ENCODE measurements at places on chromosomes 11 and 22.

DNA sequence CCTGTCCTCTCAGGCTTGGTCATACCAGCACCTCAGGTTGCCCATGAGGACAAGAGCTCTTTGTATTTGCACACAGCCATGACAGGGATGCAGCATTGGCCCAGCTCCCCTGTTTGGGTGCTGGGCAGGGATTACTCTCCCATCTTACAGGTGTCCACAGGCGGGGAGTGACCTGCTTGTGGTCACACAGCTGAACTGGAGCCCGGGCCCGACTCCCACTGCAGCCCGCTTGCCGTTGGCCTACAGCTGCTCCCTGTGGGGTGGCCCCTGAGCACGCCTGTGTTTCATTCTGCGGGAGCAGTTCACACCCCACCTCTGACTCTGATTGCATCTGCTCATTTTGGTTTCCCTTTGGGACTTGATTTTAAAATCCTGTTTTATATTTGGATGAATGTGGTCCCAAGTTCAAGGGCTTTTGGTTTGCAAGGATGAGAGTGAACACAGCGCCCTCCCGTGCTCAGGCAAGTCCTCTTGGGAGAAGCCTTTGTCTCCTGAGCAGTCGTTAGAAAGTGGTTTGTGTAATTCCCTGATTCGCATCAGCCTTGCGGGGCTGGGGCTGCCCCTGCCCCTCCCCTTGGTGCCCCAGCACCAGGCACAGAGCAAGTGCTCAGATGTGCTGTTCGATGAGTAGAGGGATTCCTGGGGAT, 9.3 kb downstream of the PICK1 start:
- no peak for DNase-seq

GRCh38 chr11:130467116-130467900, 18.9 kb downstream of the ADAMTS15 start:
- DNase-seq: no peak

DNA sequence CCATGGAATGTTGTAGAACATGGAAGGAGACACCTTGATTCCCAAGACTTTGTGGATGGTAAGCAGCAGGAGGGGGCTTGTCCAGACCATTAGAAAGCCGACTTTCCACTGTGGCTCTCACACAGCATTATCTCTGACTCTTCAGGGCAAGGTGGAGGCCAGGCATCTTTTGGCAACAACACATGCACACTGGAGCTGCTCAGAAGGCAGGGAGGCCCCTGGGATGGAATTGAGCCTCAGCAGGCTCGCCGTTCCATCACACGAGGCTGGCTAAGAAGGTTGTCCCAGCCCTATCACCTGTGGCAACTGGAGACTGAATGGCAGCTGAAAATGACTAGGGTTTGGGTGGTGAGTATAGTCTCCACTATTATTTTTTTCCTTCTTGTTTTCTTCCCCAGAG, 76.3 kb upstream of the TMEM45B start:
- no peak for DNase-seq

DNA sequence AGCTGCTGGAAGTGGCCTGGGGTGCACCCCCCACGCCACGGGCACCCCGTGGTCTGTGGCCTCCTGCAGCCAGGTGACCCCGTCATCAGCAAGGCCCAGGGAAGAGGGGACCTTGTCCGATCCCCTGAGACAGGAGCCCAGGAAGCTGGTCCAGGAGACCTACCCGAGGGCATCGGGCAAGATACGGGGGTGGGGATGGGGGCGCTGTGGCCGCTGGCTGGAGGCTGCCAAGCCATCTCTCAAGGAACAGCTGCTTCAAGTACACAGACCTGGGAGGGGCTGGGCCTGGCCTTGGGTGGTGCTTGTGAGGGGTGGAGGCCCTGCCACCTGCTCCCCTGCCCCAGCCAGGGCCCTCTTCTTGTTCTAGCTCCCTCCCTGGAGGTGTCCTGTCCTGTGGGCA, 1272.1 kb downstream of the BRD1 start:
- DNase-seq: no peak

DNA sequence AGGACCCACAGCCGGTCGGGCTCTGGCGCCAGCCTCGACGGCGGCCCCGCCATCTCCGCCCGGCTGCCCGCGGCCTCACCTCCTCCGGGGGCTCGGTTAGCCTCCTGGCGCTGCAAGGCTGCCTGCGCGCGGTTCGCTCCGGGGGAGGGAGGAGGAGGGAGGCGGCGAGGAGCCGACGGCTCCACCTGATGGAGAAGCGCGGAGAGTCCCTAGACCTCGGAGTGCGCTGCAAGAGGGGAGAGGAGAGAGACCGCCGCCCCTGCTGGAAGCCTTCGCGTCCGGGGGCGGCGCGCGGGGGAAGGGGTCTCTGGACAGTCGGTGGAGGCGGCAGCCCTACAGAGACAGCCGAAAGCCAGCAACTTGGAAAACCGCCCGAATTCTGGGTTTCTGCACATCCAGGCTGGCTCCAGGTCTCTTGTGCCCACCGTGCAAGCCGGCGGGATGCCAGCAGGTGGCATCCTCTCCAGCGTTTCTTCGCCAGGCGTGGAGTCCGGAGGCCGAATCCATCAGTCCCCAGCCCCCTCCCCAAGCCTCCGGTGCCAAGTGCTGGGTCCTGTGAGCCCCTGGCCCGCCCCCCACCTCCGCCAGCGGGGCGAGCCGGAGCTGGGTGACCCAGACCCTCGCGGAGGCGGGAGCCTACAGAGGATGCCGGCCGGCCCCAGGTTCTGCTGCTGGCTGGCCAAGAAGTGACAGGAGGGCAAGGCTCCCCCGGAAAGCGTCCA, 2.9 kb upstream of the KIRREL3 start:
- DNase-seq: no peak

DNA sequence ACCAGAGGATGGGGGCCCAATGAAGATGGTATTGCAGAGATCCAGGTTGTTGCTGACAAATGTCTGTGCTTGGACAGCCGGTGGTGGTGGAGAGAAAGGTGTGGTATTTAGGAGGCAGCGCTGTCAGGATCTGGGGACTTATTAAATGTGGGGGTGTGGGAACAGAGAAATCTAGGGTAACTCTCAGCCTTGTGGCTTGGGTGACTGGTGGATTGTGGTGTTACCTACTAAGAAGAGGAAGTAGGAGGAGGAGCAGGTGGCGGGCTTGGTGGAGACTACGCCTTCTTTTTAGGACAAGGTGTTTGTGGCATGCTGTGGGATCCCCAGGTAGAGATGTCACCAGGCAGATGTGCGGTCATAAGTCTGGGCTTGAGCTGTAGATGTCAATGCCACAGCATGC, 144.0 kb downstream of the GRIK4 start:
- DNase-seq: no peak

DNA sequence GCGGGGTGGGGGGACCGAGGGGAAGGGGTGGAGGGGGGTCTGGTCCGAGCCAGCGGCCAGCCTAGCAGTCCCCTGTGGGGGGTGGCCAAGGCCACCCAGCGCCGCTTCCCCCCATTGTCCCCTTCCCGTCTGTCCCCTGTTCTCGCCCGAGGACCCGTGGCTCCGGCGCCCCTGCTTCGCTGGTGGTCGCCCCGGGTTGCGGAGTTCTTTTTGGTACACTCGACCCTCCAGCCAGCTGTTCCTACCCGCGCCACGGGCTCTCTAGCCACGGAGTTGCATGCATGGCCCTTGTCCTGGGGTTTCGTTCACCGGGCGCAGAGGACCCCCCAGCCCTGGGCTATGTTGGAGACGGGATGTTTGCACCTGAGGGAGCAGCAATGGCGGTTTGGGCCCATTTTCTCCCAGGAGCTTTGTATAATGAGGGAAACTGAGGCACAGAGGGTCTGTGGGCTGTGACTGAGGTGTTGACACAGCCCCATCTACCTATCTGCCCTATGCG, 489 bp downstream of the RNF214 start:
- peak; percentile 70 for DNase-seq

DNA sequence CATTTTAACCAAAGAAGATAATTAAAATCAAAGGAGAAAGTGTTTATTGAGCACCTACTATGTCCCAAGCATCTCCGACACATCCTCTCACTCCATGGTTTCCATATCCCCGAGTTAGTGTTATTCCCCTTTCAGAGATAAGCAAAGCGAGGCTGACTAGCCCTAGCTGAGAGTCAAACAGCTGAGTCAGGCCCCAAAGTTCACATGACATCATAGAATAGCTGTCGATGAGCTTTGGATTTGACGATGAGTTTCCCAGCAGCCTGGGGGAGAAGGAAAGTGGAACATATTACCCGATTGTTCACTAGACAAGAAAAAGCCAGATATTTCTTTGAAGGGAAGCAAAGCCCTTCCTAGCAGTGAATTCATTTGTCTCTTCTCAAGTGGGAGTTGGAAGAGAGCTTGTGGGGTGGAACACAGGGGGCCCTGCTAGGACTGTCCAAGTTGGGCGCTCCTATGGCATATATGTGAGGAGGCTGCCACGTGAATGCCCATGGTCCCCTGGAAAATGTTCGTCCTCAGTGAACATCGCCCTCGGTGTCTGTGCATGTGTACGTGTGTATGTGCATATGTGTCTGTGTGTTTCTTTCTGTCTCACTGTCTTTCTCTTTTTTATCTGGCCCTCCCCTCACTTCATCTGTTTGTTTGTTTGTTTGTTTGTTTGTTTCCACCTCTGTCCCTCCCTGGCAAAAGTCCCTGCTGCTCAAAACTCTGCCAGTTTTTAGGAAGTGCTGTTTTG, 493 bp upstream of the CYTH4 start:
- DNase-seq: no peak

DNA sequence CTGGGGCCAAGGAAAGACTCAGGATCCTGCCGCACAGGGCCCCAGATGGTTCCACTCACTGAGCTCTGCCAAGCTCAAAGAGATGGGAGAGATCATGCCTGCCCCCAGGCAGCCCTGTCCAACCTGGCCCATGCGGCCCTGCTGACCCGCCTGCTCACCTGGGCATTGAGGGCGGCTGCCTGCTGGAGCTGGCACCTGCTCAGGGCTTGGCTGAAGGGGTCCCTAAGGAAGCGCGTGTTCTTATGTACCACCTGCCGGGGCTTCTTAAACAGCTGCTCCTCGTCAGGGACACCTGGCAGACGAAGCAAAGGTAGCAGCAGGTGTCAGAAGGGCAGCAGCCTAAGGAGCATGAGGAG, 5.5 kb downstream of the ESS2 start:
- DNase-seq: no peak

- no peak for DNase-seq
Measured at GRCh38 chr11:114624455-114625207, 29.0 kb upstream of the NXPE4 start.

DNA sequence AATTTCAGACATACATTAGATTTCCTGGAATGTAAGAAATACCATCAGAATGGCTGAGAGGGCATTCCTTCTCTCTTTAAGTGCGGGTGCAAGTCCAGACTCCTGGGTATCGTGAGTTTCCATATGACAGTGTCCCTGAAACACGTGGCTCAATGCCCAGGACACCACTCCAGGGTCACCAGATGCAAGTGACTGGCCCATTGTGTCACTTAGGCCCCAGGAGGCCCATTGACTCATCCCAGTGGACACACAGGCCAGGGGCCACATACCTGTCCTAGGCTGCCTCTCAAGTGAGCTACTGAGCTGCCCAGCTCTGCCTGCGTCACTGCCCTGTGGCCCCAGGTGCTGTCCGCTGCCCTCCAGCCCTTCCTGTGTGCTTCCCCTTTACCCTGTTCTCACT, 18.5 kb downstream of the FBLN1 start:
- no peak for DNase-seq

GRCh38 chr11:5367448-5368074, 16.1 kb upstream of the OR51M1 start:
- no peak for DNase-seq

DNA sequence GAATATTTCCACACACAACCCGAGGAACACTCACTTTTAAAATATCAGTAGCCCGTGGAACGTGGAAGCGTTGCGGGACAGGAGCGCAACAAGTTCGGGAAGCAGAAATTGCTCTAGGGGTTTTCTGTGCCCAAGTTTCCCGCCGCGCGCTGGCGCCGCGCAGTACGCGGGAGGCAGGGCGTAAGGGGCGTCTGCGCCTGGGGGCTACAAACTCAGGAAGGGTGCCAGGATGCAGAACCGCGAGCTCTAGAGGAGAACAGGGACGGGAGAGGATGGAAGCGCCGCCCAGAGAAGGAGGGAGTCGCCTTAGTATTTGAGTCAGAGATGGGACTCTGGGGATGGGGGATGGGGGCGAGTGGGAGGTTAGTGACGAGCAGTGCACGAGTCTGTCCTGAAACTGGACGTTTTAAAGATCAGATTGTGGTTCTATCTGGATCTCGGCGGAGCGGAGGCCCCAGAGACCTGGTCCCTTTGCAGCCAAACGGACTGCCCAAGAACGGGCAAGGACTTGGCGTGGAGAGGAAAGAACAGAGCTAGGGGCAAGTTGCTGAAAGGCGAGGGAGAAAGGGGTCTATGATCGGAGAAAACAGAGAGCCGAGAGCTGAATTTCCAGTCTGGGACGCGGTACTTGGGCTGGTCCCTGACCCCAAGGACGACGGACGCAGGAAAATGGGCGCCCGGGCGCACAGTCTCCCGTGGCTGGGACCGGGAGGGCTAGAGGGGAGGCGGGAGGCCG, 4.7 kb downstream of the BSX start:
- no peak for DNase-seq

DNA sequence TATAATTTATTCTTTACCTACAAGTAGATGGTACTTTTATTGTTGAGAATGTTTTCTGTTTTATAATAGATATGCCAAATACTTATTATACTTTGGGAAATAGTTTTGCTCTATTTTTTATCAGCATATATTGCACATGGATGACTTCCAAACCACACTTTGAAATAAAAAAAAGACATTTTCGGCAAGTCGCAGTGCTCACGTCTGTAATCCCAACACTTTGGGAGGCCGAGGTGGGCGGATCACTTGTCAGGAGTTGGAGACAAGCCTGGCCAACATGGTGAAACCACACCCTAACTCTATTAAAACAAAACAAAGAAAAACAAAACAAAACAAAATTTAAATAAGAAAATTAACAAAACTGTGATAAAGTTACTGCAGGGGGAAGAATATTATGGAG, 983.9 kb upstream of the CNTN5 start:
- no peak for DNase-seq

DNA sequence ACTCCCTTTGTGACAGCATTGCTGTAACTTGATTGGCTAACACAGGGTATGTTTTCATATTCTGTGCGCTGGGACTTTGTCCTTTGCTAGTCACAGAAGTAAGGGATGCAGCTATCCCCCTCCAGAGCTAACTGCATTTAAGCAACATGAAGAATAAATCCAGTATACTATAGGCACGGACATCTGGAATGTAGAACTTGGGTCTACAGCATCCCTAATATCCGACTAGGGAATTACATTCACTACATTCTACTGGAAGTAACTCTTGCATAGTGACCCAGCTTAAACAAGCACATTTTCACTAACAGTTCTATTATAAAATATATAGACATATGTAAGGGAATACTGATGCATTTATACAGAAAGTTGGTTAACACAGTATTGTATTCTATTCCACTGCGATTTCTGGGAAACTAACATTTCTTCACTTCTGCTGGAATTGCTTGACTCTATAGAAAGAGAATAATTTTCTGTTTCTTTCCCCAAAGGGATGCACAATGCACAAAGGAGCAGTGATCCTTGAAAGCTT, 13.1 kb downstream of the VSIG10L2 start:
- DNase-seq: no peak

GRCh38 chr11:65786786-65787636, at the start of gene OVOL1:
TSS of gene OVOL1 (plus strand) at chr11:65787063. CDS start at chr11:65787374, 311 bp downstream.
- DNase-seq: no peak
